ENCODE measurements at places on chromosomes 13 and 19.

- no peak for DNase-seq
Observed at GRCh38 chr13:107999751-108000150, 215.6 kb downstream of the LIG4 start.

DNA sequence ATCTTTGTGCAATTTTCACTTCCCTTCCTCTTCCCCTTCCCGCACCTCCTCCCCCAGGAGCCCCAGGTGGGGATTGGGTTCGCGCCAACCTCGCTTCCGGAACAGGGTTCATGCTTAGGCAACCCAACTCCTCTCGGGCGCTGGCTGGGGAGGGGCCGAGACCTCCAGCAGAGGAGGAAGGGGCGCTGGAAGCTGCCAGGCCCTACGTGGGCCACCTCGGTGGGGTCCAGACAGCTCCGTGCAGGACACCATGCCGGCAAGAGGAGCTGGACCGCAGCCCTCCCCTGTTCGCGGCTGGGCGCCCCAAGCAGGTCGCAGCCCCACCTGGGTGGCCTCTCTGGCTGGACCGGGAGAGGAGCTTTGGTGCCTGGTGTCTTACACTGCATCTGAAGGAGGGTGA is 91.1 kb downstream of the SPACA7 start:
- no peak for DNase-seq

- DNase-seq = no peak
Observed at GRCh38 chr19:54178581-54179261, 5.8 kb upstream of the TMC4 start.

- DNase-seq = no peak
Observed at GRCh38 chr19:47228937-47229675, 1.9 kb downstream of the BBC3 start.

DNA sequence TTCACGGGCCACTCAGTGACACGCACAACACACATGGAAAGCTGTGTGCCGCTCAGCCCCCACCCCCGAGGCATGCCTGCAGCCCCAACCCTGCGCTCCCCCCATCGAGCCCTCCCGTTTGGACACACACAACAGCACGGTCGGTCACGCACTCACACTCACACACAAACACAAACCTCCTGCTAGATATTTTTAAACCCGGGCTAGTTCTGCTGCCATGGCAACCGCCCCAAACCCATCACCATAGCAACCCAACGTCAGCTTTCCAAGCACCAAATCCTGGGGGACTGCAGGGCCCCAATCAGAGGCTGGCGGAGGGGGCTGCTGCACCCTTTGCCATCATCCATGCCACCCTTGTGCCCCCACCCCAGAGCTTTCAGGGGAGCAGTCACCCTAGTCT is 2.5 kb upstream of the NOVA2 start:
- no peak for DNase-seq

DNA sequence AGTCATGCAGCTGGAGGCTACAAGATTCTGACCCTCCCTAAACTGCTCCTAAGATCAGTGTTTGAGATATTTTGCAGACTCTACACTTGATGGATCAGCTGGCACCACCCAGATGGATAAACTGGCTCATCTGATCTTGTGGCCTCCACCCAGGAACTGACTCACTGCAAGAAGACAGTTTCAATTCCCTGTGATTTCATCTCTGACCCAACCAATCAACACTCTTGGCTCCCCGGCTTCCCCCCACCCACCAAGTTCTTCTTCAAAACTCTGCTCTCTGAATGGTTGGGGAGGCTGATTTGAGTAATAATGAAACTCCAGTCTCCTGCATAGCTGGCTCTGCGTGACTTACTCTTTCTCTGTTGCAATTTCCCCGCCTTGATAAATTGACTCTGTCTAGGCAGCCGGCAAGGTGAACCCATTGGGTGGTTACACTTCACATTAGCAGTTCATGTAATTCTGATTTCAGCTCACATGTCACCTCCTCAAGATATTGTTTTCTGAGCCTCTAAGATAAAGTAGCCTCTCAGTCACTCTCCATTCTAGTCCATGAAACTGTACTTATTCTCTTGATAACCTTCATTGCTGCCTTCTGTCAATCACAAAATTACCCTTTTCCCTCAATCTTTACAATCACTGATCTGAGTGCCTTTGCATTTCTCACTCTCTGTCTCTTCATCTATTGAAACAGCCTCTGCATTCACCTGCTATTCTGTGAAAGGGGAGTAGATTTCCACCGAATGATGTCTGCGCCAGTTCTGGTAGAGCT is 9.9 kb upstream of the FPR3 start:
- DNase-seq = peak; percentile 52

DNA sequence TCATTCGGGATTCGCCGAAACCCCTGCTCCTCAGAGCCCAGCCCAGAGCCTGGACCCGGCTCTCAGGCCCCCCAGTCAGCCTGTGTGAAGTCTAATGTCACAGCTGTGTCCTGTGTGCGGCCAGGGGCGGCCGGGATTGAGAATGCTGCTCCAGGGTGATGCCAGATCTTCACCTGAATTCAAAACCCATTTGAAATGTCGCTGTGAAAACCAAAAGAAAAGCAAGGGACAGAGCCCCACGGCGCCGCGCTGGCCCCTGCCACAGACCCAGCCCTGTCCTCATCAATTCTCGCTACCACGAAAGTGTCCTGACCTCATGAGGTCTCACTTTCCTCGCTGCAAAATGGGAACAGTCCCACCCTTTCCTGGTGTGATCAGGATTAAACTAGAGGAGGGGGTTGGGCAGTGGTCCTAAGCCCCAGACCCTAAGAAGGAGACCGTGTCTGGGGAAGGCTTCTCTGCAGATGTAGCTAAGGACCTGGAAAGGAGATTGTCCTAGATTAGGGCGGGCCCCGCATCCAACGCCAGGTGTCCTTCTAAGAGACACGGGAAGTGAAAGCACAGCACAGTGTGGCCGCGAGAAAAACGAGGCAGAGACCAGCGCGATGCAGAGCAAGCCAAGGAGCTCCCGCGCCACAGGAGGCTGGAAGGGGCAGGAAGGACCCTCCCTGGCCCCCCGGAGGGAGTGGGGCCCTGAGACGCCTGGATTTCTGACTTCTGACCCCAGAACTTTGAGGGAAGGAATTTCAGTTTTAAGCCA is 34.0 kb upstream of the SPACA7 start:
- DNase-seq = no peak

GRCh38 chr19:29908963-29909944 is 32.8 kb upstream of the URI1 start:
- DNase-seq = no peak

DNA sequence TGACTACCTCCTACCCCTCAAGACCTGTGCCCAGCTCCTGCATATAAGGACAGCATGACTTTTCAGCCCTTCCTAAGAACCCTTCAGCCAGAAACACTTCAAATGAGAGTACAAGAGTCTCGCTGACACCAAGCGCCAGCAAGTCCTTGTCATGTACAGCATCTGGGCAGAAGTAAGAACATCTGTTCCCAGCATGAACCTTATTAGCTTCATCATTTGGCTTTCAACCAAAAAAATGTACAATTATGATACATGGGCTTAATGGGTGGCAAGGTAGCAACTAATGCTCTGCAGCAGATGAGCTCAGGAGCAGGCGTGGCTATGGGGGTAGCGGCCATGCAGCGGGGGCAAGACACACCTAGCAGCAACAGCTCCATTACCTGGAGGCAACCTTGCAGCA is 487.6 kb downstream of the COG6 start:
- DNase-seq = no peak

Measured in stimulated activated CD4-positive, alpha-beta T cell treated with anti-CD3 and anti-CD28 coated beads, Interleukin-15, amount 100 ng/mL, for 48 hours (primary cell).